Endothelial cell of umbilical vein (primary cell): ENCODE measurements at places on chromosomes 1 and 21. TPM values are rescaled to one million over a fixed set of nuclear protein-coding genes. Genes with fewer than 3 reads are reported as not detected.

Gene OR6K3
- not detected in 2 replicates for total RNA-seq

Gene AMY1B
- not detected in 2 replicates for total RNA-seq

Gene FCRL4
- total RNA-seq: not detected in 2 replicates

Gene CRABP2
- 1.0 and 2.6 TPM in 2 replicates for total RNA-seq

Gene RUNX3
- not detected in 2 replicates for total RNA-seq

Gene PIK3R3
- total RNA-seq: 14.3 and 14.6 TPM in 2 replicates

Gene GRHL3
- total RNA-seq: not detected in 2 replicates

Gene OR10Z1
- not detected in 2 replicates for total RNA-seq

Gene MANEAL
- 0.66 and 0.92 TPM in 2 replicates for total RNA-seq

Gene MAGOH
- 59.8 and 60.1 TPM in 2 replicates for total RNA-seq

Gene ZNF644
- total RNA-seq: 38.7 and 47.0 TPM in 2 replicates

Gene CRP
- total RNA-seq: not detected in 2 replicates

Gene FLG2
- total RNA-seq: not detected in 2 replicates

Gene CD52
- not detected in 2 replicates for total RNA-seq

Gene PTGER3
- total RNA-seq: not detected in 2 replicates

Gene EVA1C
- 31.7 and 38.6 TPM in 2 replicates for total RNA-seq

Gene WNT2B
- total RNA-seq: 3.6 and 4.6 TPM in 2 replicates

Gene OLIG2
- total RNA-seq: not detected in 2 replicates

Gene FAAH
- total RNA-seq: 1.5 TPM in 1 of 2 replicates, not detected in the other

Gene GRIK3
- total RNA-seq: not detected in 2 replicates

Gene C1QC
- total RNA-seq: not detected in 2 replicates

Gene LCE1F
- not detected in 2 replicates for total RNA-seq

Gene KRTAP19-3
- not detected in 2 replicates for total RNA-seq

Gene ERVH48-1
- total RNA-seq: not detected in 2 replicates

Gene SMCP
- total RNA-seq: not detected in 2 replicates

Gene COL9A2
- 0.64 and 1.3 TPM in 2 replicates for total RNA-seq

Gene MROH7
- 0.24 TPM in 1 of 2 replicates, not detected in the other for total RNA-seq

Gene CLDN17
- total RNA-seq: not detected in 2 replicates

Gene PCSK9
- 0.23 and 0.35 TPM in 2 replicates for total RNA-seq

Gene CLCNKA
- not detected in 2 replicates for total RNA-seq

Gene CYP4A11
- not detected in 2 replicates for total RNA-seq

Gene VCAM1
- 1.7 and 2.3 TPM in 2 replicates for total RNA-seq

Gene TMEM222
- total RNA-seq: 43.1 and 45.8 TPM in 2 replicates

Gene RPS6KC1
- 14.9 and 18.6 TPM in 2 replicates for total RNA-seq

Gene GJA4
- total RNA-seq: 22.1 TPM in 2 replicates
